ENCODE measurements at places on chromosomes 6 and 20. TPM values are rescaled to one million over a fixed set of nuclear protein-coding genes. Genes with fewer than 3 reads are reported as not detected.

GRCh38 chr6:49550492-49551077 lies at the start of gene C6orf141:
C6orf141 (plus strand) TSS chr6:49550668; CDS start chr6:49550793, 125 bp downstream.
- DNase-seq, result peak; percentile 75

C6orf15 gene
- total RNA-seq, result 0.13 TPM

- no peak for DNase-seq
Measured at GRCh38 chr6:163185744-163186143, 228.8 kb upstream of the QKI start.

DNA sequence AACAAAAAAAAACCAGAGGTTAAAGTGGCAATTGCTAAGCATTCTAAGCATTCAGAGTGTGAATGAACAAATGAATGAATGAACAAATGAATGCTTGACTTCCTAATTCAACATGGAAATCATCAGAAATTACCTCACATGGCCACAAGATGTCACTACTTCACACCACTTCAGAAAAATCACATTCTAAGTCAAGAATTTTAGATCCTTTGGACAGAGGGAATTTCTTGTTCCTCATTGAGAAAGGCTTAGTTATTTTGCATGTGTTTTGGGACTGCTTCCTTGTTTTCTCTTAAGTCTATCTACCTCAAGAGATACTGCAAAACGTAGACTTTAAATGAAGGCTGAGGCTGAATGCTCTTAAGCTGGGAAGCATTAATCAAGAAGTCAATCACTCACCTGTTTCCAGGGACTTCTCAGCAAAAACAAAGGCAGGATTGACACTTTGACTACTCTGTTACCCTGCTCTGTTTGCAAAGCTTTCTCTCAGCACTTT lies 120.2 kb downstream of the MBOAT1 start:
- peak; percentile 61 for DNase-seq

GRCh38 chr20:14512839-14513238 lies 175.4 kb upstream of the FLRT3 start:
- DNase-seq, result no peak

FOXF2 gene
- total RNA-seq, result not detected

DNA sequence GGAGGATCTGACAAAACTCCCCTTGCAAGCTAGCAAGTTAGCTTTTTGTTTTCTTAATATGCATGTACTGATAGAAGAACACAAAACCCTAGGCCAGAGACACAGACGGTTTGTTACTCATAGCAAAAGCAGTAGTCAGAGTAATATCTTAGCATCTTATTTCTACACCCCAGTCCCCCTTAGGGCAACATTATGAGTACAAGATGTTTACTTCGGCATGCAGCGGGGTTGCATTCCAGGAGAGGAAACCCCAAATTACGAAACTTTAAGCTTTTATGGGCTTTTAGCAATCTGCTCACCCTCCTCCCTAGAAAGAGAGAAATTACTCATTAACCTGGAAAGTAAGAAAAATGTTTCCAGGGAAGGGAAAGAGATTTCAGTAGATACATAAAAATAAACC lies 1286.9 kb downstream of the EPHA7 start:
- DNase-seq, result peak; percentile 48

All from bronchial epithelial cell (primary cell).